ENCODE measurements at places on chromosomes 3 and 15. TPM values are rescaled to one million over a fixed set of nuclear protein-coding genes. Genes with fewer than 3 reads are reported as not detected.

DNA sequence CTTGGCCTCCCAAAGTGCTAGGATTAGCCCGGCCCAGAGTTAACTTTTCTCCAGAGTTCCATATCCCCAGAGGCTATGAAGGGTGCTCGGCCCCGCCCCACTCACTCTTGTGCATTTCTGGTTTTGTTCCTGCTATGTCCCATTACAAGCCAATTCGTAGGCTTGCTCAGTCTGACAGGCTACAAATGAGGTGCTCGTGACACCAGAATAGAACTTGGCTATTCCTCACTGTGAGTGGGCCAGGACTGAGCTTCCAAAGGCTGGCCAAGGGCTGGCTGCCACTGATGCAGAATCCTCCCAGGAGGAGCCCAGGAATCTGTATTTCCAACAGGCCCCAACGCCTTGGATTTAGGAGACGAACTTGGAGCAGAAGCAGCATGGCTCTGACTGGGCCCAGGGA is 282.7 kb upstream of the C2CD4B start:
- no peak for DNase-seq
- H3K4me3 ChIP-seq: no peak overlapping the region
- peaks cover 13% of the 10 kb centered on the region for H3K4me1 ChIP-seq
- no peaks in the 10 kb centered on the region for H3K36me3 ChIP-seq

GRCh38 chr15:43800286-43801141 is at the start of gene HYPK:
Gene HYPK (plus strand): TSS chr15:43800599. CDS start chr15:43800623, 24 bp downstream.
- peak within 1 kb of the TSS; percentile 82 for H3K4me3 ChIP-seq
- peaks cover 53% of the 10 kb centered on the region for H3K36me3 ChIP-seq
- DNase-seq: peak; percentile 92
- H3K27ac ChIP-seq: peak within 1 kb of the TSS; percentile 67
- no peaks in the 10 kb centered on the region for H3K4me1 ChIP-seq
- H3K27me3 ChIP-seq: no peaks in the 10 kb centered on the region

The GOLGA6B gene
- not detected for total RNA-seq

DNA sequence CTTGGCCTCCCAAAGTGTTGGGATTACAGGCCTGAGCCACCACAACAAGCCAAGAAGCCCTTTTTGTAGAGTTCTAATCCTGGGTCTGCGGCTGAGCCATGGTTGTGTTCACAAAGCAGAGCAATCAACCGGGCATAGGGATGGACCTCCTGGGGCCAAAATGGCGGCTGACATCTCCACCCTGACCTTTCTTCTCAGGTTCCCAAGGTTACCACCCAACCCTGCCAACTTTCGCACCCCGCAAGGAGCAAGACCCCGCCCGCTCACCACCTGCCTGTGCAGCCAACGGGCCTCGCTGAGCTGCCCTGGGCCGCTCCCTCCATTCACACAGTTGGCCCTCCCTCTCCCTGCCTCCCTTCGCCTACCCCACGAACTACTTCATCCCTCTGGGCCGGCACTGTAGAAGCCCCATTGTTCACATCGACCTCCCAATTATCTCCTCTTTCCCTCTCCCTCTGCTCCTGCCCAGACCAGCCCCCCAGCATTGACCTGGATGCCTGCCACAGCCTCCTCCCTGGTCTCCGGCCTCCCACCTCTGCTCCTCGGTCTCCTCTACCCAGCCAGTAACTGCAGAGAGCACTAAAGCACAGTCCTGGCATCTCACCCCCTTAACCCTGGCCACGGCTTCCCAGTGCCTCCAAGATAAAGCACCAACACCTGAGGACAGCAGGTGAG is 62.0 kb upstream of the TFRC start:
- no peak for DNase-seq
- no peak overlapping the region for H3K4me3 ChIP-seq
- no peaks in the 10 kb centered on the region for H3K27me3 ChIP-seq
- no peaks in the 10 kb centered on the region for H3K36me3 ChIP-seq
- no peaks in the 10 kb centered on the region for H3K4me1 ChIP-seq

- DNase-seq: no peak
- H3K4me3 ChIP-seq: no peak overlapping the region
- H3K27ac ChIP-seq: no peak overlapping the region
- no peaks in the 10 kb centered on the region for H3K4me1 ChIP-seq
- H3K27me3 ChIP-seq: no peaks in the 10 kb centered on the region
- no peaks in the 10 kb centered on the region for H3K36me3 ChIP-seq
Measured at GRCh38 chr3:28743831-28744230, 395.2 kb upstream of the AZI2 start.

DNA sequence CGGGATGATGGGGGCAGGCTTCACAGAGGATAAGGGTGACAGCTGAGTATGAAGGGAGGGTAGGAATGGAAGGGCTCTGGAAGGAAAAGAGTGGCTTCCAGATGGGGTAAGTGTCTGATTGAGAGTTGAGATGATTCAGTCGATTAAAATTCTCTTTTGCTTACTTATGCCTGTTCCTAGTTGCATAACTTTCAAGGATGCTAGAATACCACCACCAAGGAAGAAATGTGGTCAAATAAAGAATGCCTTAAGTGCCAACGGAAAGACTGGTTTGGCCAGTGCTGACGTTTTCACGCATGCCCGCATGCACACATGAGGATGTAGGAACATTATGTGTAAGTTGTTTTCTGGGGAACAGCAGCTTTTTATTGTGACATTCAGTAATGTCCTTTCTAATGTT is 263.4 kb upstream of the WNT5A start:
- no peak for DNase-seq
- H3K4me3 ChIP-seq: no peak overlapping the region
- no peak overlapping the region for H3K27ac ChIP-seq
- no peaks in the 10 kb centered on the region for H3K36me3 ChIP-seq

GRCh38 chr3:13274551-13275332 is 145.4 kb downstream of the NUP210 start:
- no peaks in the 10 kb centered on the region for H3K4me1 ChIP-seq
- no peak overlapping the region for H3K4me3 ChIP-seq
- peaks cover 9% of the 10 kb centered on the region for H3K27me3 ChIP-seq
- H3K36me3 ChIP-seq: no peaks in the 10 kb centered on the region
- DNase-seq: no peak
- no peak overlapping the region for H3K27ac ChIP-seq

All from A673 (cell line).